ENCODE measurements at places on chromosomes 1 and 21.
A peak's percentile ranks its signal among the peaks of the same experiment; 100 is the strongest.

GRCh38 chr1:119387858-119388257 lies 19.3 kb downstream of the HAO2 start:
- no peak for DNase-seq

DNA sequence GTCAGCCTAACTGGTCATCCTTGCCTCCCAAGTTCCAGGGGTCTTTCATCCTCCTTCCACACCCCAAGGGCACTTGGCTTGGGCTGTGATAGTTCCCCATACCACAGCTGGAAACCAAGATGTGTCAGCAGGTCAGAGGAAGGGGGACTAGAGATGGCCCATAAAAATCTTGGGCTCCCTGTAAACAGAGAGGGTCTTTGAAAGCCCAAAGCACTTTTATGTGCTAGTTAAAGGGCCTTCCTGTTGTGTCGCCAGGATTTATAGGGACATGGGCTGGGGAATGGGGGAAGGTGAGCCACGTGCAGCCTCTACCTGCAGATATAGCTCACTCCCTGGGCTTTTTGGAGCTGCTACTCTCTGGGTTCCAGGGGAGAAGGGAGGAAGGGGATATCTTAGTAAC lies 11.9 kb upstream of the UBL4B start:
- DNase-seq, result no peak

DNA sequence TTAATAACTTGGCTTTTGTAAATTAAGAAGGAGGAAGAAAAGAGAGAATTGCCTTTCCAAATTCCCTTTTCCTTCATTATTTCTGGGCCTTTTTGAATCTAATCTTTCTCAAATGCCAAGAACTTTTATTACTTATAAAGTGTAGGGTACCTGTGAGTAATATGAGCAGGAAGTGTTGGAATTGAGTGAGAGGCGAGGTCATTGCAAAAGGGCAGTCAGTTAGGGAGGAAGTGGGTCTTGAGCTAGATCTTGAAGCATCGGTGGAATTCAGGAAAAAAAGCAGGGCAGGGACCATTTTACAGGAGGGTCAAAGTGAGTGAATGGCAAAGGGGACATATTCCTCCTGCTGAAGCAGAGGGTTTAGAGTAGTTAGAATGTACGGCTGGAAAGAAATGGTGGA lies 23.4 kb downstream of the DDI2 start:
- no peak for DNase-seq

- DNase-seq, result no peak
Observed at GRCh38 chr1:174875306-174875705, 124.4 kb upstream of the CACYBP start.

DNA sequence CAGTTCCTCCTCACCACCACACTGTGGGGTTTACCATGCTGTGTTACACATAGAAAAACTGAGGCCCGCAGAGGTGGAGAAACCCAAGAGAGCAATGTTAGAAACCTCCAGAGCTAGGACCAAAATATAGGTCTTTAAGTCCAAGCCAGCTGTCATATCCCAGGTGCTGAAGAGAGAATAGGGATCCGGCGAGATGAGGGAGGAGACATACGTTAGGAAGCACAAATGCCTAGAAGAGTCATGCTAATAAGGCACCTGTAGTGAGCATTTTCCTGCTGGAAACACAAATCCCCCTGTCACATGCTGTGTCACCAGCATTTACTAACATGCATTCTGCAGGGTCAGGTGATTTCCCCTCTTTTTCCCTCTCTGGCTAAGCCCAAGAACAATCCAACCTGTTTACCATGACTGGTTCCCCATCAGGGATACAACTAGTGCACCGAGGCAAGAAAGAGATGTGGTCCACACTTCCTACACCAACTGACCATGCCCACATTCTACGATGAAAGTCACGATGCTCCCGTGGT lies 168.6 kb upstream of the CAMK1G start:
- no peak for DNase-seq

- no peak for DNase-seq
Observed at GRCh38 chr1:11482701-11483479, 3.9 kb downstream of the DISP3 start.

DNA sequence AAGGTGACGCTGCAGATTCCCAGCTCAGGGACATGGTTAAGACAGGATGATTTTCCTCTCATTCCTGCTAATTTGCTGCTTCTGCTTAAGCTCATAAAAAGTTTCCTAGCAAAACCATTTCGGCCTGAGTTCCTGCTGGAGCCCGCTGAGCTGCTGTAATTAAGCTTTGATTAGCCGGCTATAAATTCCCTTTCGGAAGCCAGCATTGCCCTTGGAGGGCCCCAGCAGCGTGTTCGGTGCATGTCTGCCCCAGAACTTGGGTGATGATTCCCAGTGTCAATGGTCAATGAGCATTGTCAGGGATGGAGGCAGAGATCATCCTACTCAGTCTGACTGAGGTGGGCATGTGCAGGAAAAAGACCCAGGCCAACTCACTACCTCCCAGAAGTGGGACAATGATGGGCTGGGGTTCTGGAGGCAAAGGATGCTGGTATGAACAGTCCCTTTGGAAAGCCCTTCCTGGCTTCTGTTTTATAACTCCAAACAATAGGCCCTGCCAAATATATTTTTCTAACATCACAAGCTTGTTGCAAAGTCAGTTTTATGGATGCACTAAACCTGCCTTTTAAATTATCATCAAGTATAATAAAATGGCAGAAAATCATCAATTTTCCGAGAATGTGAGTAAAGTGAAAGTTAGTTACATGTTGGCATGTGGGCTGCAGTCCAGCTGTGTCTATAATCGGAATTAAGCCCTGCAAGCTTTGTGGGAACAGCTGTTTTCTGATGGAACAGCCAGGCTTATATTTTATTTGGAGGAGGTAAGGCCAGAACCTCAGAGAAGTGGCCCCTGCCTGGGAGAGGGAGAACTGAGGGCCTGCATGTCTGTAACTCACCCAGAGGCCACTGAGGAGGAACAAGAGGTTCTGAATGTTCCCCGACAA lies 257.1 kb downstream of the GRIK3 start:
- DNase-seq, result no peak

GRCh38 chr1:228101614-228101993 lies 1.5 kb downstream of the C1orf35 start:
- DNase-seq, result no peak

GRCh38 chr1:78095593-78095992 lies 49.8 kb downstream of the GIPC2 start:
- DNase-seq, result peak; percentile 72

DNA sequence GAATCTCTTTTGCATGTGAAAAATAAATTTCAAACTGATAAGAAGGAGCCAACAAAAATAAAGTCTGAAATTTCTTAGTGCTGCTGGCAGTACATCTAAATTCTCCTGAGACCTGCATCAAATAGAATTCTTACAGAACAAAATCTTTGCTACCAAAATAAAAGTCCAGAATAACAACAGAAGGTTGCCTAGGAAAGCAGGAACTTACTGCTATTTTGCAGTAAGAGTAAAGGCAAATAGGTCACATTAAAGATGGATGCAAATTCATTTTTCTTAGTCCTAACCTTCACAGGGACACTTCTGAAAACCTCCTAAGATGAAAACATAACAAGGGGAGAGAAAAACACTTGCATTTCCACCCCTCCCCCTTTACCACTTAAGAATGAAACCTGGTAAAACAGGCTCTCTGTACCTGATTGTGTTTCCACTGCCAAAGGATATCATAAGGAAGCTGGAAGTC lies 59.0 kb downstream of the RUSC1 start:
- peak; percentile 24 for DNase-seq

DNA sequence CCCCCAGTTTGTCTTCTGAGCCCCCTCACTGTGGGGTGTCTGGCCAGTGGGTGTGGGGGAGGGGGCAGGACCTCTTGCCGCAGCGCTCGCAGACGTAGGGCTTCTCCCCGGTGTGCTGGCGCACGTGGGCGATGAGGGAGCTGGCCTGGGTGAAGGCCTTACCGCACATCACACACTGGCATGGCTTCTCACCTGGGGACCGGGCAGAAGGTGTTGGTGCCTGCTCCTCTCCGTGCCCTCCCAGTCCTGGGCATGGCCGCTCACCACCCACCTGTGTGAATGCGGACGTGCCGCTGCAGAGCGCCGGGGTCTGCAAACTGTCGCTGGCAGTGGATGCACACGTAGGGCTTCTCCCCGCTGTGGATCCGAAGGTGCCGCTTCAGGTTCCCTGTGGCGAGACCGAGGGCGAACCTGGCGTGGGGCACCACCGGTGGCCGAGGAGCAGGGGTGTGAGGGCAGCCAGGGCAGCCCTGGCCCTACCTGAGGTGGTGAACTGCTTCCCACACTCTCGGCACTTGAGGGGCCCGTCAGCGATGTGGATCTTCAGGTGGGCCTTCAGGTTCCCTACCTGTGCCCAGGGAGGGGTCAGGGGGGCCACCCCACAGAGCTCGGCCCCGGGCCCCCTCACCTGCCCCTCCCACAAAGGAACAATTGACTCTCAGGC lies 32.4 kb downstream of the ZBTB17 start:
- DNase-seq, result no peak

Data from AG08395 (cell line).